ENCODE measurements at places on chromosomes 1 and 21.

DNA sequence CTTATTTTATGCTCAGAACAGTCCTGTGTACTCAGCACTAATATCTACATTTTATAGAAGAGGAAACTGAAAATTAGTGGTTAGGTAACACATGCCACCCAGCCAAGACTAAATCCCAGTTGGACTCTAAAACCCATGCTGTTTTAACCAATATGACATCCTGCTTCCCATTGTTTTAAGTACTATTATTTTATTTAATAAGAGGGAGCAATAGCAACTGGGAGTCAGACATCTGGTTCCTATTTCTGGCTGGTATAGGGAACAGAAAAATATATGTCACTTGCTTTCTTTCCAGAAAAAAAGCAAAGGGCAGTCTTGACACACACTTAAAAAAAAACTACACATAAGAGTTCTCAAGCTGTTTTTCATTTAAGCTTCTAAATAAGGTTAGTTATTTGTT is 11.9 kb downstream of the KLHL12 start:
- no peak for DNase-seq

- no peak for DNase-seq
Observed at GRCh38 chr1:53704804-53705445, 34.0 kb downstream of the GLIS1 start.

DNA sequence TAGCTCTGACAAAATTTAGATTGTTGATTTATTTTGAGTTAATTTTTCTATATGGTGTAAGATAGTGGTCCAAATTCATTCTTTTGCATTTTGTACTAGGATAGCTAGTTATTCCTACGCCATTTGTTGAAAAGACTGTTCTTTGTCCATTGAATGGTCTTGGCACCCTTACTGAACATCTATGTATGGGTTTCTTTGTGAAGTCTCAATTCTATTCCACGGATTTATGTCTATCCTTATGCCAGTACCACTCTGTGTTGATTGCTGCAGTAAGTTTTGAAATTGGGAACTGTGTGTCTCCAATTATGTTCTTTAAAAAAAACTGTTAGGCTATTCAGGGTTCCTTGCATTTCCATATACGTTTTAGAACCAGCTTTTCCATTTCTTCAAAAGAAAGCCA is 145.7 kb downstream of the ZNF644 start:
- no peak for DNase-seq

- DNase-seq = no peak
Observed at GRCh38 chr1:164564378-164564777, 5.4 kb downstream of the PBX1 start.

GRCh38 chr1:1758692-1759455 is 19.4 kb downstream of the NADK start:
- no peak for DNase-seq

GRCh38 chr1:165456114-165456513 is 11.2 kb upstream of the RXRG start:
- DNase-seq = no peak

- no peak for DNase-seq
Observed at GRCh38 chr1:220895412-220895946, 16.2 kb downstream of the HLX start.

GRCh38 chr21:26840201-26840600 is 5.0 kb downstream of the ADAMTS1 start:
- no peak for DNase-seq

DNA sequence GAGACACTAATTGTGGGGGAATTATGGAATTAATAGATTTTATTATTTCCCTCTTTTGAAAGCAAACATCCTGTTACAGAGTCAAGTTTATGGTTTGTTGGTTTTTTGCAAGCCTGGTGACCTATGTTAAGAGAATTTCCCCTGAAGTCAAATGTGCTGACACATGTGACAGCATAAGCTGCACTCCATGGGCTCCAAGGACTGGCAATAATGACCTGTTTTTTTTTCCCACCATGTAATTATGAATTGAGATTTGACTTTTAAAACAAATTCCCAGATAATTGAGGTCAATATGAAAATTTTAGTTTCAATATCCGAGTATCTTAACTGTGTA is 242.5 kb upstream of the SGIP1 start:
- no peak for DNase-seq
